ENCODE measurements at places on chromosomes 13 and 19.

DNA sequence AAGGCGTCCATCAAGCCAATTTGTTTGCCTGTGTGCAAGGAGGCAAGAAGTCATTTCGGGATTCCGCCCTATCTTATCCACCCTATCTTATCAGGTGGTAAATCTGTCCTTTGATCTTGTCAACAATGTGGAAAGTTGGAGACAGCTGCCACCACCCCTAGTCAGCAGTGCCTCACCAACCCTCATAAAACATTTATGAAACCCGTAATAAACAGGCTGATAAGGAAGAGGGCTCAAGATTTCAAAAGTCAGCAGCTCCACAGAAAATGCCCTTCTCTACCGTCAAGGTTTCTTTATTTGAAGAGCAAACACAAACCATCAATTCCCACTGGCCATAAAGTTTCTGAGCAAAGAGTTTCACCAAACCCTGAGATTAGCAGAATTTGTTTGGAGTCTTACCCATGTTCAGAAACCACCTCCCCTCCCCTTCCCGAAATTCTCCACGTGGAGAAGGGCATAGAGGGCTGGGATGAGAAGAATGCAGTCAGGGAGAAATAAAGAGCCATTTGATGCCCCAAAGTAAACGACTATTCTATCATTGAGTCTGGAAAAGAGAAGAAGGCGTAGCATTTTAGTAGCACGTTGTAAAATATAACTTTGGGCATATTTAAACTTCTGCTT, 196.0 kb upstream of the GPR12 start:
- no peak for DNase-seq

DNA sequence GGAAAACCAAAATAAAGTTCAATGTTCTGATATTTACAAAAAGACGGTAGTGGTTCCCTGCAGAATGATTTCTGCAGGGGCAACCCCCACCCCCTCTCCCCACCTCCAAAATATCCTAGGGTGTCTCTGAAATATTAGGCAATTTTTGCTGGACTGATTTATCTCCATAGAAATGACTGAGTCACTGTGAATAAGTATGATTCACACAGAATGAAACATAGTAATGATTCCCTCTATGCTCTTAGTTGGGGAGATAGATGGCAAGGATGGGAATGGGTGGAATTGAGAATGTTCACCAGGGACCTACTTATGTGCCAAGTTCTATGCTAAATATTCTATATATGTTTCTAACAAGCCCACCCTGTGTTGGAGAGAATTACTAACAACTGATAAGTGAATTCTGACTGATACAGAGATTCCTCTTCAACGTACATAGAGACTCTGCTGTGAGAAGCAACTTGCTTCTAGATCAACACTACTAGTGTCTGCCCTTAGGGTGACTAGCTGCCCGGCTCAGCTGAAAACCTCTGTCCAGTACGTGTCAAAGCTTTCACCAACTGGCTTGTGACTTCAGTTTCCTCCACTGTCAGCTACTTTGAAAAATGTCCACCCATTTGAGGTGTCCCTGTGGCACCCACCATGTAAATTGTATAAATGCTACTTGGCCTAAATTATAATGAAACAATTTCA, 38.4 kb upstream of the RAP2A start:
- no peak for DNase-seq

GRCh38 chr19:17496337-17496997, 15.0 kb upstream of the PGLS start:
- DNase-seq, result peak; percentile 59

DNA sequence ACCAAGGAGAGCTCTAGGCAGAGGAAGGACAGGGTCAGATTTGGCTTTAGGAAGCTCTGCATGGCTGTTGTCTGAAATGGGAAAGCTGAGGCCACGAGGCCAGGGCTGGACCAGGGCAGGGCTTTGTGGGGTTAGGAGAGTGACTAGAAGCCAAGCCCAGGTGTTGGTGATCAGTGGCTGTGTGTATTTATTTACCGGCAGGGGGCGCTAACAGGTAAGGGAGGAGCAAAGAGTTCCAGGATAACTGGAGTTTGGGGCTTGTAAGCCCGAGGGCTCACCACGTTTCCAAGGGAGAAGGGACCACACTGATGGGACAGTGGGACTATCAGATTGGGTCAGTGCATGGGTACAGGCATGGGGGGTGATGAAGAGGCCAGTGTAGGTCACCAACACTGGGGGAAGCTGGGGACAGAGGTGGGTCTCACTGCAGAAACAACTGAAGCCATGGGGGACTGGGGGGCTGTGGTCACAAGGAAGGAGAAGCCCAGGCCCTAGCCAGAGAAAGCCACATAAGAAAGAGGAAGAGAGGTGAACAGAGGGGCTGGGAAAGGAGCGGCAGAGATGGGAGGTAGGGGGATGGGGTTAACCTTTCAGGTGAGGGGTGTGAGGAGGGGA, 3.9 kb downstream of the TMEM147 start:
- peak; percentile 31 for DNase-seq

DNA sequence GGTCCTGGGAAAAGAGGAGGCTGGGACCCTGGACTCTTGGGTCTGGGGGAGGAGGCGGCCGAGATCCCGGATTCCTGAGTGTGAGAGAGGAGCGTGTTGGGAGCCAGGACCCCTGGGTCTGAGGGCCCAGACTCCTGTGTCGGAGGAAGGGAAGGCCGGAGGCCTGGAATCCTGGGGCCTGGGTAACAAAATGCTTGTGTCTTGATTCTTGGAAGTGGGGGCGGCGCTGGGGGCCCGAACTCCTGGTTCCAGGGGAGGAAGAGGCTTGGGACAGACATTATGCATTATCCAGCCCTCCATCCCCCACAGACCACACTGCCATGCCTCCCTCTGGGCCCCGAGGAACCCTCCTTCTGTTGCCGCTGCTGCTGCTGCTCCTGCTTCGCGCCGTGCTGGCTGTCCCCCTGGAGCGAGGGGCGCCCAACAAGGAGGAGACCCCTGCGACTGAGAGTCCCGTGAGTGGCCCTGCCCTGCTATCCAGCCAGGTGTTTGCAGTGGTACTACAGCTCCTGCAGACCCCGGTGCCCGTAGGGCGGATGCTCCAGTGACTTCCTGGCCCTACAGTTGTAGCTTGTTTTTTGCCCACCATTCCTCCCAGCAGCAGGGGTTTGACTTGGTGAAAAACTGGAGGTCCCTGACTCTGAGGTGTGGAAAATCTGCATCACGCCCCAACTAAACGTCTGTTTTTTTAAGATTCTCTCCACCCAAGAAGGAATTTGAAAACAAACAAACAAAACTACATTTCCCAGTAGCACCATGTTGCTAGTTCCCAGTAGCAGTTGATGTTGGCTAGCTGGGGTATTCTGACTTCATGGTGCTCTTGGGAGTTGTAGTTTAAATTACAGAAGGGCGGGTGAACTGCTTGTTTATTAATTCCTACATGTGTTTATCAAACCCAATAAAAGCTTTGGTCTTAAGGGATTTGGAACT, 630 bp downstream of the NUCB1 start:
- DNase-seq, result no peak

DNA sequence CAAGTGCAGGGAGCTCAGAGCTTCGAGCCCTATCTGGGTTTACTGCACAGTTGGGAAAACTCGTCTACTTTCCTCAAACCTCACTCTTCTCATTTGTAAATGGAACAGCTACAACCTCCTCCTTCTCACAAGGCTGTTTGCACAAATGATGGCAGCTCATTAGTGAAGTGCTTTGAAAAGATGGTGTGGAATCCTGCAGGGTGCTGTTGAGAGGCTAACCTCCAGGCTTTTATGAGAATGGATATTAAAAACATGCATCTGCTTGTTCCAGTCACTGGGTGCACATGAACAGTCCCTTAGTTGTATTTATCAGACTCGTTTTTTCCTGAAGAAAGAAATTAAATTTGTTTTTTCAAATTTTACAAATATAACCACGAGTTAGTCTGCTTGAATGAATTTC, 36.6 kb downstream of the PCDH8 start:
- DNase-seq, result no peak

DNA sequence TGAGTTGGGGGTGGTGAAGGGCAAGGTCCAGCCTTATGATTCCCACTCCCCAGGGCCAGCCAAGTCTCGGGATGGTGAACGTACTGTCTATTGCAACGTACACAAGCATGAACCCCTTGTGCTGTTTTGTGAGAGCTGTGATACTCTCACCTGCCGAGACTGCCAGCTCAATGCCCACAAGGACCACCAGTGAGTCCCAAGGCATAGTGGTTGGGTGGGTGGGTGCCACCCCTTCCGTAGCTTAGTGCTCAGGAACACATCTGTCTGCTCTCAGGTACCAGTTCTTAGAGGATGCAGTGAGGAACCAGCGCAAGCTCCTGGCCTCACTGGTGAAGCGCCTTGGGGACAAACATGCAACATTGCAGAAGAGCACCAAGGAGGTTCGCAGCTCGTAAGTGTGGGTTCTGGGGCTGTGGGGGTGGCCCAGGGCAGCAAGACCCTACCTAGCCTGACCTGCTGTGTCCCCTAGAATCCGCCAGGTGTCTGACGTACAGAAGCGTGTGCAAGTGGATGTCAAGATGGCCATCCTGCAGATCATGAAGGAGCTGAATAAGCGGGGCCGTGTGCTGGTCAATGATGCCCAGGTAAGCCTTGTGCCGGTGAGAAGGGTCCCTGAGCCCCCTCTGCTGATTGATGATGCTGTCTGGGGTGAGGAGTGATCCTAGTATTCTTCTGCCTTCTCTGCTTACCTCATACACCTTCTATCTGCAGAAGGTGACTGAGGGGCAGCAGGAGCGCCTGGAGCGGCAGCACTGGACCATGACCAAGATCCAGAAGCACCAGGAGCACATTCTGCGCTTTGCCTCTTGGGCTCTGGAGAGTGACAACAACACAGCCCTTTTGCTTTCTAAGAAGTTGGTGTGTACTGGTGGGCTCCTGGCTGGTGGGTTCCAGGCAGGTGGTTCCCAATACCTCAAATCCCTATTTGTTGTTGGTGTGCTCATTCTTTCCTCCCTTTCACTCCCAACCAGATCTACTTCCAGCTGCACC, 3.8 kb downstream of the TRIM28 start:
- no peak for DNase-seq

GRCh38 chr19:31223740-31224534, 125.3 kb downstream of the TSHZ3 start:
- no peak for DNase-seq

GRCh38 chr19:54461613-54462012, 2.0 kb downstream of the LENG9 start:
- DNase-seq, result no peak

DNA sequence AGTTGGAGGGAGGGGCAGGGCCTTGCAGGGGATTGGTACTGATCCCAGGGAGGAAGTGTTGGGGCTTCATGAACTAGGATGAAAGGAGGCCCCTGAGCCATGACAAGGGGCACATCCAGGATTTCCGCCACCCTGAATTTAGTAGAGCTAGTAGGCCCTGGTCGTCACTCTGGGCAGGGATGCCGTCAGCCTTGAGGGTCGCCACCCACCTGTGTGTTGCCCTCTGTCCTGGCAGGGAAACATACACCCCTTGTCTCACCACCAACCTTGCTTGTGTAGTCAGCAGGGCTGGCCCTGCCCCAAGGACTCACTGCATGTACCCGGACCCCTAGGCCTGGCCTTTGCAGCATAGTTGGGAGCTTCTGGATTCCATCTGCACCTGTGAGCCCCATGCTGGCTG, 9.4 kb upstream of the QTRT1 start:
- DNase-seq, result no peak

- no peak for DNase-seq
Measured at GRCh38 chr19:3855320-3855719, 13.5 kb downstream of the ZFR2 start.

GRCh38 chr13:18951412-18951811, 230.2 kb downstream of the TUBA3C start:
- DNase-seq, result no peak

GRCh38 chr19:37817180-37817981, 38.0 kb upstream of the ZNF573 start:
- DNase-seq, result peak; percentile 7

DNA sequence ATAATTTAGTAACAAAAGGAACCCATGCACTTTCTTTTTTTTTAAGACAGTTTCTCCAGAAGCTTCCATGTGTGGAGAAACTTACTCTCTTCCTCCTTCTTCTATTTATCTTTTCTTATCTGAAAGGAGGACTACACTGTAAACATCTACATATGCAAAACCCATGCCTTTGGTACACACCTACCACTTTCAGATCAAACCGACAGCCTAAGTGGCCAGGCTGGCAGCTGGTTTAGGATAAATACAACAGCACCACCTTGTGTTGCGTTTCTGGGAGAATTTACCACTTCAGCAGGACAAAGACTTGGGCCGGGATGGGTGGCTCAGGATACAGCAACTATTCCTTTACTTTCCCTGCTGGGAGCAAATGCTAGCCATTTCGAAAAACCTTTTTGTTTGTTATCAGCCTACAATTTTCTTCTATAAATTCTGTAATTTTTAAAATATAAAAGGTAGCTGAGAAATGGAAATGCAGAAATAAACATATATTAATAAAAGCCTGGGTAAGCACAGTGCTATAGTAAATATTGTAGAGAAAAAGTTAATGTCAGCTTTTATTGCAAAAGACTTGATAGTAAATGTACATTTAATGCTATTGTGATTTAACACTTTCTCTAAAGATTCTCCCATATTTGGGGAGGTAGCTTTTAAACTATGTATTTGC, 94.0 kb upstream of the RFC3 start:
- peak; percentile 28 for DNase-seq

DNA sequence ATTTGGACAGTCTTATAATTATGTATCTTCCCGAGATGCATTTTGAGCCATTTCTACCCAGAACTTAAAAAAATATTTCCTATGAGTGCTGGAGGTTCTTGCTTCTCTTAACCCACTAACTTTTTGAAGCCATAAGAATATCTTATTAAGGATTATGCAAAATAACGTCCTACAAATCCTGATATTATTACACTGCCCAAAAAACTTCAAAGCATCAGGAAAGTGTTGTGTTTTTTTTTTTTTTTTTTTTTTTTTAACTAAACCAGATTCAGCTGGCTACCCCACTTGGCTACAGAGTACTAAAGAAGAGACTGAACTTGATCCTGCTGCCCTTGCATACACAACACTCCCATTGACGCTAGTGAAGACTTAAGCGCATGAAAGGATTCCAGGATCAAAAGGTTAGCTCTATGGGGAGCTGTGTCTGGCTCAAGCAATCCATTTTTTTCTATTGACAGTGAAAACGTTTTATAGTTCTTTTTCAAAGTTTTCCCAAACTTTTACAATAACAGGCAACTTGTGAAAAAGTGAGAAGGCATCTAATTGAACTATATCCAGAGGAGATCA, 141.4 kb downstream of the KCNRG start:
- DNase-seq, result no peak
